ENCODE measurements at places on chromosomes 1 and 21. TPM values are rescaled to one million over a fixed set of nuclear protein-coding genes. Genes with fewer than 3 reads are reported as not detected.

GRCh38 chr21:28959367-28960099 is 33.1 kb downstream of the LTN1 start:
- no peak overlapping the region for H3K27ac ChIP-seq
- H3K36me3 ChIP-seq, result peaks cover 52% of the 10 kb centered on the region
- H3K4me3 ChIP-seq, result no peak overlapping the region
- no peaks in the 10 kb centered on the region for H3K27me3 ChIP-seq
- no peak for DNase-seq
- no peaks in the 10 kb centered on the region for H3K4me1 ChIP-seq

- peaks cover 8% of the 10 kb centered on the region for H3K36me3 ChIP-seq
- H3K4me1 ChIP-seq, result no peaks in the 10 kb centered on the region
- no peak overlapping the region for H3K27ac ChIP-seq
- no peak overlapping the region for H3K4me3 ChIP-seq
- no peaks in the 10 kb centered on the region for H3K27me3 ChIP-seq
- DNase-seq, result no peak
Measured at GRCh38 chr1:110229348-110230001, 19.4 kb downstream of the KCNC4 start.

CHIA gene
- total RNA-seq, result not detected

C21orf58 gene
- 0.74 TPM for total RNA-seq

DNA sequence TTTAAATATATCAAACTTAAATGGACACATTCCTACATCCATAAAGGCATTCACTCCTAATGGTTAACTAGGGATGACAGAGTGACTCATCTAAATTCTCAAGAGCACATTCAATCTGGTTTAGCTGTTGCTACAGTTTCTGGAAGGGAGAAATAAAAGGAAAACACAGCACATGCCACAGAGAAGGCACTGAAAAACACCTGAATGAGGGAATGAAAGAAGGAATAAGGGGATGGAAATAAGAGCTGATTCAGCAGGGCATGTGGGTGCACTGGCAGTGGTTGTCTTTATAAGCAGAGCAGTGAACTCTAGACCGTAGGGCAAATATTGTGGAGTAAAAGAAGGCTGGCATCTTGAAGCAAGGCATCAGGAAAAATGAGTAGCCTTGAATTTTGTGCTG is 79.3 kb downstream of the LHX4 start:
- H3K36me3 ChIP-seq, result no peaks in the 10 kb centered on the region
- no peak overlapping the region for H3K4me3 ChIP-seq
- no peak for DNase-seq
- H3K27ac ChIP-seq, result no peak overlapping the region
- no peaks in the 10 kb centered on the region for H3K4me1 ChIP-seq

SLC35E2B gene
- total RNA-seq, result 18.4 TPM

- H3K36me3 ChIP-seq, result no peaks in the 10 kb centered on the region
- H3K4me3 ChIP-seq, result no peak overlapping the region
- no peak for DNase-seq
- no peaks in the 10 kb centered on the region for H3K4me1 ChIP-seq
- no peak overlapping the region for H3K27ac ChIP-seq
Measured at GRCh38 chr1:224219612-224220059, 36.6 kb downstream of the DEGS1 start.

DNA sequence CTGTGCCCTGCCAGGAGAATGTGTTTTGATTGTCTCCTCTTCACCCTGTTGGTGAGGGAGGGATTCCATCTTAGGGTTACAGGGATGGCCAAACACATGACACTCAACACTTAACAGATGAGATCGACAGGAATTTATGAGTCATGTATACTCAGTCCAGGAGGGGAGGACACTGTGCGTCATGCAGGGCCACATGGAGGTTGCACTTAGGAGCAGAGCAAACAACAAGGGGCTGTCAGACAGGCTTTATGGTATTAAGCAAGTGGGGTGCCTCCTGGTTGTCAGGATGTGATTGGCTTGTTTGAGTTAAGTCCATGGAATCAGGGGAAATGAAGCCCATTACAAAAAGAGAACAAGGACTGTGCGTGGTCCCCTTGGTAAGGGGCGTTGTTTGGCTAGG is 26.9 kb downstream of the EDARADD start:
- peak; percentile 49 for DNase-seq
- no peaks in the 10 kb centered on the region for H3K36me3 ChIP-seq
- no peaks in the 10 kb centered on the region for H3K27me3 ChIP-seq
- no peak overlapping the region for H3K27ac ChIP-seq

- H3K4me1 ChIP-seq, result no peaks in the 10 kb centered on the region
- H3K27me3 ChIP-seq, result no peaks in the 10 kb centered on the region
- H3K27ac ChIP-seq, result no peak overlapping the region
- no peak for DNase-seq
Measured at GRCh38 chr1:228786361-228787129, 51.3 kb downstream of the RHOU start.

DNA sequence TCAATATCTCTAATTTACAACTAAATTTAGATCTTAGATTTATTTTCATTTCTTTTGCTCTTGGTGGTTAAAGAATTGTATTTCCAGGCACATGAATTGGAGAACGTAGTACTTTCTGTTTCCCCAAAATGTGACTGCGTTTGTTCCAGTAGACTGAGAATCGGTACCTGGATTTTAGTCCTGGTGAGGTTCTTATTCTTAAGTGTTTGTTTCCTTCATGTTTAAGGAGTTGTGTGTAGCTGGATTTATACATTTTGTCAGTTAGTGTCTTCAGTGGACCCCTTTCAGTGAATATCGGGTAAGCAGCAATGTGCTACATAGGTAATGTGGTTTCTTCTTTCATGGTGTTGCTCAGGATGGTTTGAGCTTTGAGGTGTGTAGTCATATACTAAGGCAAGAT is 6.8 kb downstream of the MIER1 start:
- H3K4me3 ChIP-seq, result peak overlapping the region; percentile 83
- no peak for DNase-seq
- H3K27ac ChIP-seq, result peak overlapping the region; percentile 97
- H3K36me3 ChIP-seq, result no peaks in the 10 kb centered on the region
- H3K27me3 ChIP-seq, result no peaks in the 10 kb centered on the region

Data from right atrium auricular region (tissue), 2 donors.